ENCODE measurements at places on chromosomes 2 and 18.

DNA sequence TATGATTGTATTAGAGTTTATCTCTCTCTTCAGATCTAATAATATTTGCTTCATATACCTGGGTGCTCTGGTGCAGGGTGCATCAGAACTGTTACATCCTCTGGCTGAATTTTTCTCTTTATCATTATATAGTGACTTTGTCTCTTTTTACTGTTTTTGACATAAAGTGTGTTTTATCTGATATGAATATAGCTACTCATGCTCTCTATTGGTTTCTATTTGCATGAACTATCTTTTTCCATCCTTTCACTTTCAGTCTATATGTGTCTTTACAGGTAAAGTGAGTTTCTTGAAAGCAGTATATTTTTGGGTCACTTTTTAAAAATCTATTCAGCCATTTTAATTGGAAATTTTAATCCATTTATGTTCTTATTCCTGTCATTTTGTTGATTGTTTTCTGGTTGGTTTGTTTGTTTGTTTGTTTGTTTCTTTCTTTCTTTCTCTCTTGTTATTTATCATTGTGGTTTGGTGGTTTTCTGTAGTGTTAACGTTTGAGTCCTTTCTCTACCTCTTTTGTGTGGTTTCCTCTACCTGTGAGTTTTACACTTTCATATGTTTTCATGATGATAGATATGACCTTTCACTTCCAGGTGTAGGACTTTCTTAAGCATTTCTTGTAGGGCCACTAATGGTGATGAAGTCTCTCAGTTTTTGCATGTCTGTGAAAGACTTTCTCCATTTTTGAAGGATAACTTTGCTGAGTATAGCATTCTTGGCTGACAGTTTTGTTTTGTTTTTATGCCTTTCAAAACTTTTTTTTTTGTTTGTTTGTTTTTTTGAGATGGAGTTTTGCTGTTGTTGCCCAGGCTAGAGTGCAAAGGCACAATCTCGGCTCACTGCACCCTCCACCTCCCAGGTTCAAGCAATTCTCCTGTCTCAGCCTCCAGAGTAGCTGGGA, 54.9 kb downstream of the CCNT2 start:
- no peak for DNase-seq

GRCh38 chr2:138931284-138932256, 151.4 kb upstream of the NXPH2 start:
- no peak for DNase-seq

- DNase-seq = peak; percentile 61
Observed at GRCh38 chr2:136497709-136498108, 267.6 kb upstream of the THSD7B start.

DNA sequence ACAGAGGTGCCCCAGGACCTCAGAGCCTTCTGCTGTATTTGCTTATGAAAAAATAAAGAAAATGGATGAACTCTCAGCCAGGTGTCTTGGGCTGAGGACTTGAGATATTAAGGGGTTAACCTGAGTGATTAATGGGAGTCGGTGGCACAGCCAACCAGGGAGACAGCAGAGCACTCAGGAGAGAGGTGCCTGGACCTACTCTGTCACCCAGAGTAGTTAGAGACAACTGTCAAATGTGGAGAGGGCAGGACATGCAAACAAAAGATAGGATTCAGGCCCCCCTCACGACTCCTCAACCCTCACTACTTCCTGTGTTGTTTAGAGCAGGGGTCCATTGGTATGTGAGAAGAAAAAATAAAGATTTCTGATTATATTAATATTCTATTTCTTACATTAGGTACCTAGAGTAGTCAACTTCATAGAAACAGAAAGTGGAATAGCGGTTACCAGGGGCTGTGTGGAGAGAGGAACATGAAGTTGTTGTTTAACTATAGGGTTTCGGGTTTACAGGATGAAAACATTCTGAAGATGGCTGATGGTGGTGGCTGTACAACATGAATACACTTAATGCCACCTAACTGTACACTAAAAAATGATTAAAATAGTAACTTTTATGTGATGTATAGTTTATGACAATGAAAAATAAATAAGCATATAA, 28.6 kb upstream of the CETN1 start:
- no peak for DNase-seq

GRCh38 chr18:9516437-9517064, 41.2 kb downstream of the RALBP1 start:
- DNase-seq = peak; percentile 32

- DNase-seq = no peak
Observed at GRCh38 chr2:219644801-219645480, 17.5 kb downstream of the SLC4A3 start.

DNA sequence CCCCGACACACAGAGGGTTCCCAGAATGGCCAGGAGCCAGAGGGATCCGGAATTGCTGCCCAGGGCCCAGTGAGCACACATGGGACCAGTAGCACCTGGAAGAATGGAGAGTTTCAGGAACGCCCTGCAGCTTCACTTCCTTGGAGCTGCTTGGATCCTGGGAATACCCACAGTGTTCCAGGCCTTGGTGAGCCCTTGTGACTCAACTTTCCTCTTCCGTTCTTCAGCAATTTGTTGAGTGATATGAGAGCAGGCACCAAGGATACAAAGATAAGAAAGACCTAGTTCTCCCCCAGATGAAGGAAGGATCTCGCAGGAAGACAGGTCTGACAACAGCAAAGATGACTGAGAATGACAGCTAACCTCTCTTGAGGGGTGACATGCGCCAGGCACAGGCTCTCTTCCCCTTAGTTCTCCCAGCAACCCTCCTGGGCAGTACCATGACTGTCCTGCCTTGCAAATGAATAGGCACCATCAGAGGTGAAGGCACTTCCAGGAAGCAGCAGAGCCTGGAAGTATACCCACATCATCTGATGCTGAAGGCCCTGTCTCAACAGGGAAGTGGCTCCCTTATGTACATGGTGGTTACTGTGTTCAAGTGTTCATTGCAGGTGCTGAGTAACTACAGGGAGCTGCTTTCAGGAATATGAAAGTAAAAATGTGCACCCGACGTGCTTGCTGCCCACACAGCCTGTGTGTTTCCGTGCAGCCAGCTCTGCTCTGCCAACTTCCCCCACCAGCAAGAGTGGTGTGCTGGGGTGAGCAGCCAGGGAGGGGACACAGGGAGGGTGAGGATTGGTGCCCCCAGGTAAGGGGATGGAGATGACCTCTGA, 116.2 kb downstream of the STPG4 start:
- peak; percentile 69 for DNase-seq

DNA sequence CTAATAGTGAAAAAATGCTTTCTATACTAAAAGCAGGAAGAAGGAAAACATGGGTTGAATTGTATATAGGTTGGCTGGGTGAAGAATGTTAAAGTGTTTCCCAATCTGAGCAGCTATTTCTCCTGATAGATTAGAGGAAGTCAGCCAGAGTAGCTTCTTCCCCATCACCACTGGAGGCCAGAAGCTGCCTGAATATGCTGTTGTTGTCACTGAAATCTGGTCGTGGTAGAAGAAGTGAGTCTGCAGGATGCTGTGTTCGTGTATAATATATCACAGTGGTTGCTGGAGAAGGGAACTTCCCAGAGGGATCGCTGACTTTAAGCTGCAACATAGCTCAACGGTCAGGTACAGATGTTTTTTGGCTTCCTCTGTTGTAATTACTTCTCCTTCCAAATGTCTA, 247.5 kb upstream of the LRATD1 start:
- DNase-seq = peak; percentile 65

DNA sequence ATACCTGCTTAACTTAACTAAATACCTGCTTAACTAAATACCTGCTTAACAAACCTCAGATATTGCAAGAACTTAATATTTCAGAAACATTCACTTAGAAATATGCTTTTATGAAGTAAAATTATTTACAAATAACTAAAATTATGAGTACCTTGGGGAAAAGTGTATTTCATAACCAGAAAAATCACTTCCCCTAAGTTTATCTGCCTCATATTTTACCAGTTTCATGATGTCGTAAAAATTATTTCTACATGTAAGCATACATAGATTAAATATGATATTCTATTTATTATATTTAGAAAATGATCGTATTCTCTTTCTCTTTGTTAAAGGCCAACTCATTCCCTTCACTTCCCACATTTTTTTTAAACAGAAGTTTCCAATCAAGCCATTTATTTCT, 41.5 kb upstream of the DSC1 start:
- DNase-seq = no peak

DNA sequence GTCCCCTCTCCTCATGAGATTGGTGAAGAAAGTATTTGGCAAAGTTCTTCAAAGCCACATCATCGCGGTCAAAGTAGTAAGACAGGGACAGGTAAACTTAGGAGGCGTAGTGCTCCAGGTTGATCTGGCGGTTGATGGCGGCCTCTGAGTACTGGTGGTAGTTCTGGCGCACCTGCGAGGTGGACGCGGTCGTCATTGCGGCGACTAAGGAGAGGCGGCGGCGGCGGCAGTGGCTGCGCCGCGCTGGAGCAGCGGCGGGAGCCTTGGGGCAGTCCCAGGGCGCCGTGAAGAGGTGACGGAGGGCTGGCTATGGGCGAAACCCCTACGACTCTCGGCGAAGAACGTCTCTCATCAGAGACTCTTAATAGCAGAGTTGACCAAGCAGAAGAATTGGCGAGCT, 107.2 kb upstream of the UBE2E3 start:
- DNase-seq = no peak

DNA sequence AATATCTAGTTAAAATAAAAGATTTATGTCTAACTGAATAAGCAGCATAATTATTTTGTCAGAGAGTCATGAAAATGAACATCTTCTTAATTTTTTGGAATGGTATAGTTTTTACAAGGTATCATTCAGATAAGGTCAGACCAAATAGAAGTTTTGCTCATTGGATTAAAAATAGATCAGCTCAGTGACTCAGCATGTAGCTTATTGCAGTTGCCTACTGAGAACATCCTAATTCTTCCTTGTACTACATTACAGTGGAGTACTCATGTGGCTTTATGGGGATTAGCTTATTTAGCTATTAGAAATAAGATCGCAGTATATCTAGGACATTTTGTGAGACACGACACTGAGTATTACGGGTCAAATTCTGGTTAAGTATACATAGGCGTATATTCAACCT, 38.2 kb upstream of the PPM1B start:
- no peak for DNase-seq

DNA sequence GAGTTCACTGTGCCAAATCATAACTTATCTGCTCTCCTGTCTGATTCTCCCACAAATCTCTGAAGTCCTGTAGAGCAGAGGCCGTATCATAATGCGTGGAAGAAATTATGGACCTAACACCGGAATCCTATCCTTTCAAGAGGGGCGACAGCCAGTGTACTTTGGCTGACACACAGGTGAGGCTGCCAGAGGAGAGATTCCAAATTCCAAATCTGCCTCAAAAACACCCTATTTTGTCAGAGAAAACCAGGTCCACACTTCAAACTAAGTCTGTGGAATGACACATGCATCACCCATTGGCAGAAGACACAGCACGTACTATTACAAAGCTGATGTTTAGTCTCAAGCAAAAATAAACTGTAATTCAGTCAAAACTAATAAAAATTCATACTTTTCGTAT, 139.2 kb upstream of the PID1 start:
- DNase-seq = no peak

DNA sequence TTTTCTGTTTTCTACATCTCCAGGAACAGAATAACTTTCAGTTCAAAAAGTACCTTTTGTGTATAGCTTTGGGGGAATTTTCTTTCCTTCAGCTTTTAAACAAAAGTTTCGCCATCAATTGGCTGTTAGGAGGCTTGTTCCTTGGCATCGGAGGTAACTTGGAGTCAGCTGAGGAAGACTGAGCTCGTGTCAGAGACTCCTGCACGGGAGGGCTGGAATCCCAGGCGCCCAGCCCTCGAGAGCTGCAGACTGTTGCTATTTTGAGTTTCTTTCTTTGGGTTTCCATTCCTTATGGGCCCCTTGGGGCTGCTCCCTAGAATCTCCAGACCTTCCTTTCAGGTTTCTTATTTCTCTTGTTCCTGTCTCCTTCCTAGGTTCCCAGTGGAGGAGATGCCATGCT, 8.1 kb downstream of the EMILIN2 start:
- DNase-seq = no peak

DNA sequence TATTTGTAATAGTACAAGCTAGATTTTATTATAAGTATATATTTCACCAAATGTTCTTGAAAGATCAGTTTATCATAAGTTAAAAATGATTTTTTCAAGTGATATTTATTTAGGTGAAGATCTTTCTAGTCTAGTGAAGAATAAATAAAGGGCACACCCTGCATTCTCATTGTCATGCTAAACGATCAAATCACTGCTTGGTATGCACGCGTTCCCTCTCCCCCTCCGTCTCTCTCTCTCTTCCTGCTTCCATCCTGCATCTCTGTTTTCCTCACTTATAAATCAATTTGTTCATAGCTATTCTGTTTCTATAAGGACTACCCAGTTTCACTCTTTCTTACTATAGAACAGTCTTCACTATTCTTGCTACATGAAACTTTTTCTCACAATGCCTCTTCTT, 1067.4 kb downstream of the LRP1B start:
- no peak for DNase-seq

- no peak for DNase-seq
Observed at GRCh38 chr2:144180131-144180530, 339.8 kb downstream of the ZEB2 start.

GRCh38 chr2:216695401-216695821, at the start of gene IGFBP5:
TSS of gene IGFBP5 (minus strand) at chr2:216695549. CDS start at chr2:216694775, 774 bp downstream.
- peak; percentile 90 for DNase-seq

DNA sequence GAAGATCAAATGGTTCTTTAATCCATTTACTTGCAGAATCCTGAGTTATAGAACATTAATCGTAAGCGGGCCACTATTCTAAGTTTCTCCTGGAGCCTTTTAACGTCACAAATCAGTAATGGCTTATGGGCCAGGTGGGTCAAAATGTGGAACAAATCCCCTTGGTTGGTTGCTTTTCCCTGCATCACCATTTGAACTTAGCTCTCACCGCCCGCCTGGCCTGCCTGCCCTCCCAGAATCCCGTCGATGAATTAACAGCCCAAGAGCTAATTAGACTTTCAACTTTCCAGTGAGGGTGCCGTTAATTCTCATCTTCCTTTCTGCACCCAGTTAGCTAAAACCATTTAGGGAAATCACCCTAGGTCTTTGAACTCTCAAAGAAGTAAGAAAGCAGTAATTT, 205.5 kb downstream of the RNF152 start:
- no peak for DNase-seq

DNA sequence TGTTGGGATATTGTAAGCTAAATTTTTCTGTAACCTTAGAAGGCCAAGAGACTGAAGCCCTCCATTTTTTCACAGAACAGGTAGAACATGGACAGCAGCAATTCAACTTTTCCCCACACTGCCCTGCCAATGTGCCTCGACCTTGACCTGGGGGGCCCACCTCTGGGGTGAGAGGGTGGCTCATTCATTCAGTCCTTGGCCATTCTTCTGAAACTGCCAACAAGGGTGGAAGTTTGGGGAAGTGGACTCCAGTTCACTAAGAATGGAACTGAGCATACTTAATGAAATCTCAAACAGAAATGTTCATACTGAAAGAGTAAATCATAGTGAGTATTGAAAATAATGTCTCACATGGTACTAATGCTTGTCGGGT, 1.1 kb downstream of the EEF1B2 start:
- no peak for DNase-seq

DNA sequence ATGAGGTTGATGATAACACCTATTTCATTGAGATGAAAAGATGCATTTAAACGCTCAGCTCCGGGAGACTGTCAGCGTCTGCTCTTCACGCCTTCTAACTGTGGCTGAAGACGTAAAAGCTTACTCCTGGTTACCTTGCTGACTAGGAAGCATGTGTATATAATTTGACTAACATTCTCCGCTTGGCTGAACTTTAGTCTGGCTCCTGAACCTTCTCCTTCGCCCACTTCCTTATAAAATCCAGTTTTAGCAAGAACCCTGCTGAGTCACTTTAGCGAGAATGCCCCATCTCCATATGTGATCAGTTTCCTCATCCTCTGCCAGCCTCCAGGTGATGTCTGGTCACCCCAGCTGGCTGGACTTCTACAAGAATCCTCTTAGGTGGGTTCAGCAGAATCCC, 12.7 kb upstream of the CREG2 start:
- no peak for DNase-seq

- DNase-seq = peak; percentile 94
Observed at GRCh38 chr2:216081487-216082116, at the start of the genes PECR and TMEM169. TSS of gene PECR (minus strand) at chr2:216081809. CDS start at chr2:216081741, 68 bp downstream. TSS of gene TMEM169 (plus strand) at chr2:216081919. CDS start at chr2:216095964, 14,045 bp downstream.
